Ecto neural progenitor cell (in vitro differentiated cells): ENCODE measurements at places on chromosomes 1 and 21.

GRCh38 chr1:19467199-19468187 lies 17.8 kb downstream of the CAPZB start:
- no peak for DNase-seq

GRCh38 chr21:44485796-44486195 lies 30.5 kb downstream of the LRRC3 start:
- no peak for DNase-seq

DNA sequence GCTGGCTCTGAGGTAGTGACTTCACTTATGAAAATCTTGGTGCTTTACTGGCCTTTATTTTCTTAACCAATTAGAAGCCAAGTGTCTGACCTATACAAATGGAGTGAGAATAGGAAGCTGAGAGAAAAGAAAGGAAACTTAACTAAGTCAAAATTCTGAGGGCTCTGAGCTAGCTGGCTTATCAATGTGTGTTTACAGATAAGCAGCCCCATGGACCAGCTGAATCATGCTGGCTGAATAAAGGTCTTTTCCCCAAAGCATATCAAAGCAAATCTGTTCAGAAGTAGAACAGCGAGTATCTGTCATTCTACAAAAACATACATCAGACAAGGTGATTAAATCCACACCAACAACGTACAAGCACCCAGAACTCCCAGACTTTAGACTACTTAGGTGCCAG lies 117.2 kb downstream of the BRINP2 start:
- DNase-seq = no peak

DNA sequence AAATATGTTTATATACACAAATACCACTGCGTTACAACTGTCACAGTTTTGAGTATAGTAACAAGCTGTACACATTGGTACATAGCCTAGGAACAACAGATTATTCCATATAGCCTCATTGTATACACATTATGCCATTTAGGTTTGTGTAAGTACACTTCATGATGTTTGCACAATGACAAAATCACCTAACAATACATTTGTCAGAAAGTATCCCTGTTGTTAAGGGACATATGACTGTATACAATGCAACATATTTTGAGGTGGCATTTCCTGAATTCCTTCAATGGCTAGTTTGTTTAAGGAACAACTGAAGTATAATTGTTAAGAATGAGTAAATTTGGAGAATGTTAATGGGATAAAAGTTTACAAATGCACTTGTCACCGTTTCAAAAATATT lies 19.0 kb downstream of the PLPPR5 start:
- DNase-seq = no peak

GRCh38 chr1:4951601-4952000 lies 297.2 kb downstream of the AJAP1 start:
- no peak for DNase-seq

DNA sequence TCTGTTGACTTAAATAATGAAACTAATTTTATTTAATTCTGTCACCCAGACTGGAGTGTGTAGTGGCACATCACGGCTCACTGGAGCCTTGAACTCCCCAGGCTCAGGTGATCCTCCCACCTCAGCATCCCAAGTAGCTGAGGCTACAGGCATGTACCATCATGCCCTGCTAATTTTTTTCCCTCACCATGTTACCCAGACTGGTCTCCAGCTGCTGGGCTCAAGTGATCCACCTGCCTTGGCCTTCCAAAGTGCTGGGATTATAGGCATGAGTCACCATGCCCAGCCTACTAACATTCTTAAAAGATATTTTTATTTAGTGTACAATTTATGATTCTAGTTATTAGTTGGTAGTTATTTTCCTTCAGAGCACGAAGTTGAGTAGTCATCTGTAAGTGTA lies 49.5 kb downstream of the NRDC start:
- no peak for DNase-seq
